ENCODE measurements at places on chromosomes 5 and 9. TPM values are rescaled to one million over a fixed set of nuclear protein-coding genes. Genes with fewer than 3 reads are reported as not detected.

GRCh38 chr5:139877129-139877597 lies 81.6 kb downstream of the PSD2 start:
- DNase-seq, result no peak
- no peaks in the 10 kb centered on the region for H3K36me3 ChIP-seq
- H3K27ac ChIP-seq, result no peak overlapping the region
- H3K4me3 ChIP-seq, result no peak overlapping the region

DNA sequence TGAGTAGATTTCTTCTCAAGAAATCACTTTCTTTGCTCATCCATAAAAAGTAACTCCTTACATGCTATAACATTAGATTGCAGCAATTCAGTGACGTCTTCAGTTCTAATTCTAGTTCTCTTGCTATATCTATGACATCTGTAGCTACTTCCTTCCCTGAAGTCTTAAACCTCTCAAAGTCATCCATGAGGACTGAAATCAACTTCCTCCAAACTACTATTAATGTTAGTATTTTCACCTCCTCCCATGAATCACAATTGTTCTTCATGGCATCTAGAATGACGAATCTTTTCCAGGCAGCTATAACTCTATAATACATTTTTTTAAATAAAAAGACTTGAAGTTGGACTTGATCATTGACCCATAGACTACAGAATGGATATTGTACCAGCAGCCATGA lies 46.2 kb upstream of the PRRC1 start:
- H3K4me1 ChIP-seq, result no peaks in the 10 kb centered on the region
- no peak overlapping the region for H3K27ac ChIP-seq
- H3K4me3 ChIP-seq, result no peak overlapping the region
- DNase-seq, result no peak

DNA sequence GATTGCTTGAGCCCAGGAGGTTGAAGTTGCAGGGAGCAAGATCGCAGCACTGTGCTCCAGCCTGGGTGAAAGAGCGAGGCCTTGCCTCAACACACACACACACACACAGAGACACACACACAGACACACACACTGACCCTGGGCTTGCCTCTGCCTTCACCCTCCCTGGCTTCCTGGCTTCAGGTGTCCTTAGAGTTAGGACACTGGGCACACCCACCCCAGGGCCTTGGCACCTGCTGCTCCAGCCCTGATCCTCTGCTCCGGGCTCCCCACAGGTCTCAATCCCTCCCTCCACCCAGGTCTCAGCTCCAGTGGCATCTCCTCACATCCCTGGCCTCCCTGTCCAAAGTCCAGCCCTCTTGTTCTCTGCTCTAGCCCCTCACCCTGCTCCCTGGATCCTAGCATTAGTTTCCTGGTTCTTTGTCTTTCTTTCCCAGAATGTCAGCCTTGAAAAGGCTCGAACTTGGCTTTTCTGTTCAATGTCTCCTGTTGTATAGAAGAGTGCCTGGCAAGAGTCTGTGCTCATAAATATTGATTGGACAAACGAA lies 212.9 kb downstream of the C9orf50 start:
- H3K27me3 ChIP-seq, result no peaks in the 10 kb centered on the region
- no peaks in the 10 kb centered on the region for H3K36me3 ChIP-seq
- no peak overlapping the region for H3K27ac ChIP-seq
- H3K4me1 ChIP-seq, result peaks cover 31% of the 10 kb centered on the region
- no peak for DNase-seq
- H3K4me3 ChIP-seq, result no peak overlapping the region

The LECT2 gene
- total RNA-seq, result not detected

Data from H1 (cell line).